Activated T-cell treated with anti-CD3 and anti-CD28 coated beads, Interleukin-2, amount 50 U/mL, for 72 hours (primary cell): ENCODE measurements at places on chromosomes 5 and 9. TPM values are rescaled to one million over a fixed set of nuclear protein-coding genes. Genes with fewer than 3 reads are reported as not detected.

DNA sequence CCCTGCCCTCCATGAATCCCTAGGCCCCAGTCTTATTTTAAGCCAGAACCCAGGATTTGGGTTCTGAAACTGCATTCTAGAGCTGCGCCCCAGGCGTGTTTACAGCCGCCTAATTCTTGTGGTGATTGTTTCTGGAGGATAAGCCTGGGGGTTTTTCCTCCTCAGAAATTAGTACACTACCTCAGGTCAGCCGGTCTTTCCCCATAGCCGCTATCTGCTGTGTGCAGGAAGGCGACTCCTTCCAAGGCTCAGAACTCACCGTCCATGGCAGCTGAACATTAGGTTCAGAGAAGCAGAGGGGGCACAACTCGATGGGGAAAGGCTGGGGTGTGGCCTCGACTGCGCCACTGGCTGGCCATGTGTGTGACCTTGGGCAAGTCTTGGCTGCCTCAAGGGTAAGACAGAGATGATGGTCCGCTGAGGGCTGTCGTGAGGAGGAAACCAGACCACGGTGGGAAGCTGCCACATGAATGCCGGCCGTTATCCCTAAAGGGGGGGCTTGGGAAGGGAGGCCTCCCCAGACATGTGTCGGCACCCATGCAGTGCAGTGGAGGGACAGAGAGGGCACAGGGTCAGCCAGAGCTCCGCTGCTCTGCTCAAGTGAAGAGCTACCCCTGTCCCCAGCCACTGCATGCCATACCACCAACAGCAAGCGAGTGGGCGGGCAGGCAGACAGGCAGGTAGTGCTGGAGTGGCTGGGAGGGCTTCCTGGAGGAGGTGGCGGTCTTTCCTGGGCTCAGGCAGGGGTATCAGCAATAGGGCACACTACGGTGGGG, 28.9 kb downstream of the SHB start:
- H3K36me3 ChIP-seq: no peaks in the 10 kb centered on the region
- no peaks in the 10 kb centered on the region for H3K27me3 ChIP-seq
- no peak for DNase-seq
- H3K27ac ChIP-seq: no peak overlapping the region

DNA sequence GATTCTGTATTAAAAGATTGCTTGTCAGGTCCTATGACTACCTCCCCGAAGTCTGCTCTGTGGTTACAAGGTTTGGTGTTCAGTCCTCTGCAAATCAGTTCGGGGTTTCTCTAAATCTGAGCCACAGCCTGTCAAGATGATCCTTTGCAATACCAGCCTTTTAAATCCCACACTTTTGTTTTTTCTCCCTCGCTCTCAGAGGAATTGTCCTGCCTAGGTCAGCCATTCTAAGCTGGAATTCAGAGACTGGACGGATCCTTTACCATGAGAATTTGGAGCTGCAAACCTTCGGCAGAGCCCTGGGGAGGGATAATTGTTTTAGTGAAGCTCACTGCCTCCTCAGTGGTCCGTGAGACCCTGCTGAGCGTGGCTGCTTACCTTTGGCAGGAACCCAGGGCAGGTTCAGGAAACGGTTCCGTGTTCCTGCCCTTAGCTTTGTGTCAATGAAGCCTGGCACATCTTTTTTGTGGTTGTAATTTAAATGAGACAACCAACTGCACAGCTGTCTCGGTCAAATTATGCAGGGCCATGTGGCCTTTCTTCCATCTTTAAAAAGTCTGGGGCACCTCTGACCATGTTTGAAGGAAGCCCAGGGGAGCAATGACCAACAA, 47.2 kb downstream of the EBF1 start:
- H3K27ac ChIP-seq: no peak overlapping the region
- no peaks in the 10 kb centered on the region for H3K4me1 ChIP-seq
- no peak for DNase-seq
- H3K27me3 ChIP-seq: peaks cover 70% of the 10 kb centered on the region

DNA sequence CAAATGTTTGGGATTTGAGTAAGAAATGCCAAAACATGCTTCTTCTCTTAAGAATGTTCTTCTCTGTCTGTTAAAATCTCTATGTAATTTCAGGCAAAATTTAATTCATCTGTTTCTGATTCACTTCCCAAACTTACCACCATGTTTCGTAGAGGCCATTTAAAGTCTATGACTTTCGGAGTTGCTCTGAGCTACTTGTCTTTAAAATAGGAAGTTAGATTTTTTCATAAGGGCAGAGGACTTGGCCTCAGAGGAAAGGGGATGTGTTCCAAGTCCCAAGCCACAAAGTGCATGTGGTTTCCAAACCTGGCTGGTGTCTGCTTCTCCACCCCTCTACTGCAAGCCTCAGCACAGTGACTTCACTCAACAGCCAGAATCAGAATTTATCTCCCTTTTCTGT, 111.3 kb upstream of the ADRA1B start:
- H3K4me1 ChIP-seq: no peaks in the 10 kb centered on the region
- H3K27me3 ChIP-seq: peaks cover 48% of the 10 kb centered on the region
- no peak overlapping the region for H3K4me3 ChIP-seq
- no peak for DNase-seq

DNA sequence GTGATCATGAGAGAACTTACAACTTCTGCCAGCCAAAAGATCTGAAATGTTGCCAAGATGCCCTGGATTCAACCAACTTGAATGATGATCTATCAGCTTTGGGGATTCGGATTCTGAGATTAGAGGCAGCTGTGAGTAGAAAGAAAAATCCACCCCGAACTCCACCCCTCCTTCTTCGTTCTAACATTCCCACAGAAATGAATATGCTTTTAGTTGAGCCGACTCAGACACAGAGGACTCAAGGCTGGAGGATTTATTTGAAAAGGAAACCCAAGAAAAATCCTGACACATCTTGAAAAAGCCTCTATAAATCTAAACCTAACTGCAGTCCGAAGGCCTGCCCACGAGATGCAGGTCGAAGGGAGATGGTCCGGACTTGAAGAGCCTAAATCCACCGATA, 275.0 kb downstream of the GAS1 start:
- no peak overlapping the region for H3K4me3 ChIP-seq
- H3K36me3 ChIP-seq: peaks cover 3% of the 10 kb centered on the region
- H3K4me1 ChIP-seq: peaks cover 8% of the 10 kb centered on the region
- no peaks in the 10 kb centered on the region for H3K27me3 ChIP-seq
- no peak overlapping the region for H3K27ac ChIP-seq

GRCh38 chr5:36230151-36230790, 11.5 kb downstream of the NADK2 start:
- DNase-seq: no peak
- H3K36me3 ChIP-seq: no peaks in the 10 kb centered on the region
- peaks cover 4% of the 10 kb centered on the region for H3K4me1 ChIP-seq
- no peaks in the 10 kb centered on the region for H3K27me3 ChIP-seq
- no peak overlapping the region for H3K4me3 ChIP-seq

DNA sequence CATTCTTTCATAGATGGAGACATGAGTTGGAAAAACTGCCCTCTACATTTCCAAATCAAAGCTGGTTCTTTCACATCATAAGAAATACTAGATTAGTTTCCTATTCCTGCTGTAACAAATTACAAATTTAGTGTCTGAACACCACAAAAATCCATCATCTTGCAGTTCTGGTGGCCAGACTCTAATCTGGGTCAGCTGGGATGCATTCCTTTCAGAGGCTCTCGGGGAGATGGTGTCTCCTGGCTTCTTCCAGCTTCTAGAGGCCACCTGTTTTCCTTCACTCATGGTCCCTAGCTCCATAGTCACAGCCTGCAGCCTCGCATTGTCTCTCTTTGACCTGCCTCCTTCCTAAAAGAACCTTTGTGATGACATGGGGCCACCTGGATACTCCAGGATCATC, 65.2 kb downstream of the RETREG1 start:
- no peak for DNase-seq
- H3K4me1 ChIP-seq: peaks cover 36% of the 10 kb centered on the region
- H3K4me3 ChIP-seq: no peak overlapping the region
- H3K27ac ChIP-seq: no peak overlapping the region
- H3K36me3 ChIP-seq: no peaks in the 10 kb centered on the region

- no peaks in the 10 kb centered on the region for H3K4me1 ChIP-seq
- H3K36me3 ChIP-seq: no peaks in the 10 kb centered on the region
- no peak overlapping the region for H3K27ac ChIP-seq
- no peak overlapping the region for H3K4me3 ChIP-seq
- no peak for DNase-seq
- peaks cover 35% of the 10 kb centered on the region for H3K27me3 ChIP-seq
Measured at GRCh38 chr9:97046228-97046627, 7.3 kb upstream of the CTSV start.

Gene LCN9
- not detected for total RNA-seq

Gene CKMT2
- not detected for total RNA-seq

Gene ITK
- total RNA-seq: 289 TPM
